ENCODE measurements at places on chromosomes 13 and 19.

DNA sequence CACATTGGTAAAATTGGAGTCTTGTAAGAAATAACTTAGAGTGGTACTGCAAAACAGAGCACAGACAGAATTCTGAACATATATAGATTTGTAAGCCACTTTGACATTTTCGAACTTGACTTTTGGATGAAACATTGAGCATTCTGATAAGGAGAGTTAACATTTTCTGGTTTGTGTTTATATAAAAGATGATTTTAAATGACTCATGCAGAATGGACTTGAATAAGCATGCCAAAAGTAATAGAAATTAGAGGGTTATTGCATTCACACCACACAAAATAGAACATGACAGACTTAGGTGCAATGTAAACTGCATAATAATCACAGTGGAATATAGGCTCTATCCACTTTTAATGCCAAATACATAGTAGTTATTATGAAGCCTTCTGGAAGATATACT is 507.0 kb downstream of the DACH1 start:
- no peak for DNase-seq

DNA sequence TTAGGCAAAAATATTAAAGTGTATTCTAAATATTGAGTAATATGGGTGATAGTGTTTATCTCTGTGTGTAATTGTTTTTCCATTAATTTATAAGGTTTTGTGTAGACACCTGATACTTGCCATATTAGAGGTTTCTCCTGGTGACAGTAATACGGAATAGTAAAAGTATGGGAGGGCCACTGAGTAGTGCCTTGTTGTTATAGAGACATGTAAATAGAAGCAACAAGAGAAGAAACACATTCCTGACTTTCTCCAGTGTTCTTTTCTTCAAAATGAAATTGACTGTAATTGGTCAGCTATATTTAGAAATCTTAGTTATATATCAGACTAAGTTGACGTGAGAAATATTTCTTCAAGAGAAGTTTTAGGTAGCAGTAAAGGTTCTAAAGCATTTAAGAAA is 18.5 kb downstream of the RNASEH2B start:
- DNase-seq, result no peak

DNA sequence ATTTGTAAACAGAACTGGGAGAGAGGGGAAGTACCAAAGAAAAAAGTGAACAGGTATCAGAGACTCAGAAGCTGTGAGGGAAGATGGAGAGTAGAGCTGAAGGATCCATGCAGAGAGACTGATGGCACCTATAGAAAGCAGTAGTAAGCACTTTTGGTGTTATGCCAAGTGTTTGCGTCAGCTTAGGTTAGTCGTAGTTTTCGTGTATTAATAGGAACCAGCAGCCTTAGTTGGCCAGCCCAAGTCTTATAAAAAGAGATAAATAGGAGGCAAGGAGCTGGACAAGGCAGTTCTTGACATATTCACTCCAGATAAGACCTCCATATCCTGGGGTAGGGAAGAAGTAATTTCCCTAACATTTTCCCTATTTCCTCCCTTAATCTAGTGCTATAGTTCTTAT is 214.2 kb downstream of the OXGR1 start:
- DNase-seq, result no peak

DNA sequence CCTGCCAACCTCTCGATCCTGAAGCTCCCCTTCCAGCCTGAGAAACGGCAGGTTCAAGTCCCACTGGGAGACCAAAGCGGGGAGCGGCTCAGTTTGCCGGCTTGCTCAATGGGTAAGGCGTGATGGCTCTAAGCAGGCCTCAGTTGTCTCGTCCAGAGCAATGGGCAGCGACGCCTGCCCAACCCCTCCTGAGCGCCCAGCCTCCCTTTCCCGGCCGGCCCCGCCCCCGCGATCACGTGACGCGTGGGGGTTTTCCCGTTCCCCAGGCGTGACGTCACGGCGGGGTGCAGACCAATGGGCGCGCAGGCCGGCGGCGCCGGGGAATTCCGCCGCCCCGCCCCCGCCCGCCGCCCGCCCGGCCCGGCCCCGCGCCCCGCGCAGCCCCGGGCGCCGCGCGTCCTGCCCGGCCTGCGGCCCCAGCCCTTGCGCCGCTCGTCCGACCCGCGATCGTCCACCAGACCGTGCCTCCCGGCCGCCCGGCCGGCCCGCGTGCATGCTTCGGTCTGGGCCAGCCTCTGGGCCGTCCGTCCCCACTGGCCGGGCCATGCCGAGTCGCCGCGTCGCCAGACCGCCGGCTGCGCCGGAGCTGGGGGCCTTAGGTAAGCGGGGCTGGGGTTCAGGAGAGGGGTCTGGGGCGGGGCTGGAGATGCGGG is at the start of gene RELB:
Gene RELB, plus strand, starts transcription at position 378 of the 653 bp plus-strand sequence. Its CDS starts 116 bp downstream, at position 494.
- DNase-seq, result peak; percentile 93

DNA sequence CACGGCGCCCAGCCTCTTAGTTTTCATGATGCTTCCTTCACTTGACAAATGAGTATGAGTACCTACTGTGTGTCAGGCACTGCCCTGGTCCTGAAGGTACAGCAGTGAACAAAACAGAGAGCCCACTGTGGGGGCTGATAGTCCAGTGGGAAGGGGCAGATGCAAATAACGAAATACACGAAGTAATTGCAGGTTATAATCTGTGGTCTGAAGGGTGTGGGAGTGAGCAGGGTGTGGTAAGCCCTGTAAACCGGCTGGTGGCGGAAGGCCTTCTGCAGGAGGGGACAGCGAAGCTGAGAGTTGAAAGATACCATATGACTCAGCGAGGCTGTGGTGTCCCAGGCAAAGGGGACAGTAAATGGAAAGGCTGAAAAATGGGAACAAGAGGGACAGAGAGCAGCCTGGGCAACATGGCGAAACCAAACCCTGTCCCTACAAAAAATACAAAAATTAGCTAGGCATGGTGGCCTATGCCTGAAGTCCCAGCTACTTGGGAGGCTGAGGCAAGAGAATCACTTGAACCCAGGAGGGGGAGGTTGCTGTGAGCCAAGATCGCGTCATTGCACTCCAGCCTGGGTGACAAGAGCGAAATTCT is 60.5 kb downstream of the MAP4K1 start:
- DNase-seq, result peak; percentile 79

GRCh38 chr13:27194895-27195764 is 23.5 kb upstream of the USP12 start:
- DNase-seq, result no peak

GRCh38 chr13:96238241-96238640 is 148.3 kb downstream of the HS6ST3 start:
- no peak for DNase-seq

DNA sequence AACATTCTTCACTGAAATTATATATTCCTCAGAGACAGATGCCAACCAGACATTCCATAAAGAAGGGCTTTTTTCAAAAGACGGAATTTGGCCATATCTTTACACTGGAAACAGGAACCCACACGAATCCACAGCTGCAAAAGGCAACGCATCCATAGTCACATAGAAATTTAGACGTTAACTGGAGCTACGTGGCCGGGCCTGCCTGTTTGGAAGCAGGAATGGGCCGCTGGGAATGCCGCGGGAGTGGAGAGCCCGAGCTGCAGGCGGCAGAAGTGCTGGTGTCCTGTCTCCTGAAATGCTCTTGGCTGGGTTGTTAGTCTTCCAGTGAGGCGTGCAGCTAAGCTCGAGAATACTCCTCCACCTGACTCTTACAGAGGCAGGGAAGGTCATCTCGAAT is 122.2 kb downstream of the KL start:
- no peak for DNase-seq

DNA sequence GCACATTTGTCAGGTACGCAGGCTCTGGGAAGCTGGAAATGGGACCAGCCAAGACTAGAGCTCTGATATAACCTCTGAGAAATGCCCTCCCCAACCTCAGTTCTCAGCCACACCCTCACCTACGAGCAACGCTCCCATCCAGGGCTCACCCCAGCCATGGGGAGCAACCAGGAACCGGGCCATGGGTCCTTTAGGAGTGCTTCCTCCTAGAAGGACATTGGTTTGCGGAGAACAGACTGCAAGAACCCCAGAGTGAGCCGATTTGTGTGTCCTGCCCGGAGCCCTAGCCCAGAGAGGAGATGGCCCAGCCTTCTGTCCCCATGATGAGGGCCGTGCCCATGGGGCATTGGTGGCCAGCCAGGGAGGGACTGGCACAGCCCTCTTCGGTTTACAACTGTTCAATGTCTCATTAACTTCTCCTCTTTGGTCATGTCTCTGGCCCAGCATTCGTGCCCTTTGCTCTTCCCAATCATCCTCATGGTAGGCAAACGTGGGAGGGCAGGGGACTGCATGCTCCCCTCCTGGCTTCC is 32.9 kb upstream of the IGSF23 start:
- DNase-seq, result no peak

DNA sequence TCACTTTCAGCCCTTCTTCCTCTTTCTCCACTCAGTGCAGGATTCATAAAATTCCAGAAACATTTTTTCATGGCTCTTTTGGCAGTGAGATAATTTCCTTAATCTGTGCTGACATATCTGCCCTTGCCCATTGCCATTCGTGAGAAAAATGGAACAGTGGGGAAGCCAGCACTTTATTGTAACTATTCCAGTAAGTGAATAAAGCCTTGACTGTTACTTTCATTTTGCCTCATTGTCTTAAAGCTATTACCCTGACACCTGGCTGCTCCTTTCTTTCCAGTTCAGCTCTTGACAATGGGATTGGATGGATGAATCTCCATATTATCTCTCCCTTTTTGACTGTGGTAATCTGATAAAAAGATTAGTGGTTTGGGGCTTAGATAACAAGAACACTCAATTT is 1068.1 kb upstream of the PCDH20 start:
- DNase-seq, result no peak

- no peak for DNase-seq
These were observed 2009.6 kb downstream of the OLFM4 start for GRCh38 chr13:55038230-55038629.

All from CD8-positive, alpha-beta memory T cell (primary cell).